ENCODE measurements at places on chromosomes 1 and 21. TPM values are rescaled to one million over a fixed set of nuclear protein-coding genes. Genes with fewer than 3 reads are reported as not detected.
A peak's percentile ranks its signal among the peaks of the same experiment; 100 is the strongest.

- H3K27me3 ChIP-seq = no peaks in the 10 kb centered on the region
- H3K4me1 ChIP-seq = no peaks in the 10 kb centered on the region
- H3K36me3 ChIP-seq = no peaks in the 10 kb centered on the region
- H3K27ac ChIP-seq = no peak overlapping the region
- H3K4me3 ChIP-seq = no peak overlapping the region
- DNase-seq = no peak
Measured at GRCh38 chr1:80593197-80593596, 1207.5 kb upstream of the ADGRL2 start.

DNA sequence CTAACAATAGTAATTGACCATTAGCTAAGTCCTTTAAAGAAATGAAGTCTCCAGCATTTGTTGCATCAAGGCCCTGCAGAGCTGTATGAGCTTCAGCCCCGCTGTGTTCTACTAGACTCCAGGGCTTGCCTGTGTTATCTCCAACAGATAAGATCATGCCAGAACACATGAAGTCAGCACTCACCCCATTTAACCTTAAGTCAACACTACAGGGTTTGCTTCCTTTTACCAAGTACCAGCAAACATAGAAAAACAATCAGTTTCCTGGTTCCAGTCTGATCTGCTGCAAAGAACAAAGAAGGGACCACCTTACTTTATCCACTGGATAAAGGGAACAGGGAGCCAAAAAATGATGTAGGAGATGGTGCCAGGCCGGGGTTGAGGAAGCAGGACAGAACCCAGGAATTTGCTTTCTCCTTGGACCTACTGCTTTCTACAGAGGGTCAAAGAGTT lies 41.3 kb upstream of the ENAH start:
- peaks cover 38% of the 10 kb centered on the region for H3K4me1 ChIP-seq
- H3K4me3 ChIP-seq = no peak overlapping the region
- peak; percentile 54 for DNase-seq
- H3K27ac ChIP-seq = peak overlapping the region; percentile 17

DNA sequence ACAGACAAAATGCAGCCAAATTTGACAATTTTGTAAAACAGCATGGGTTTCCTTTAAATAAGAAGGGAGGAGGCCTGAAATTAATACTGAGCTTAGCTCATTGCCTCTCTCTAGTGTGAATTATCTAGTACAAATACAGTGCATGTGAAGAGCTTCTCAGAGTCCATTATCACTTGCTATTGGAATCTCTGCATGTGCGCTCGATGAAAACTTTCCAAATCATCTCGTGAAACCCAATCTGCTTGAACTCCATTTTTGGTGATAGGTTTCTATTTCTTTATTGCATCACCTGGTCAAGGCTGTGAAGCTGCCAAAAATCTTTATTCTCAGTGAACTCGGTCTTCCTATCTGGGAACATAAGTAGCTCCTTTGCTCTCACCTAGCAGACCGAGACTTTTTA lies 49.5 kb upstream of the LYPLAL1 start:
- H3K36me3 ChIP-seq = no peaks in the 10 kb centered on the region
- H3K27ac ChIP-seq = no peak overlapping the region
- H3K4me1 ChIP-seq = peaks cover 5% of the 10 kb centered on the region
- H3K4me3 ChIP-seq = no peak overlapping the region
- no peak for DNase-seq

- H3K27ac ChIP-seq = peak overlapping the region; percentile 55
- no peaks in the 10 kb centered on the region for H3K27me3 ChIP-seq
- no peak for DNase-seq
Measured at GRCh38 chr1:94322696-94323095, 85.3 kb upstream of the ARHGAP29 start.

DNA sequence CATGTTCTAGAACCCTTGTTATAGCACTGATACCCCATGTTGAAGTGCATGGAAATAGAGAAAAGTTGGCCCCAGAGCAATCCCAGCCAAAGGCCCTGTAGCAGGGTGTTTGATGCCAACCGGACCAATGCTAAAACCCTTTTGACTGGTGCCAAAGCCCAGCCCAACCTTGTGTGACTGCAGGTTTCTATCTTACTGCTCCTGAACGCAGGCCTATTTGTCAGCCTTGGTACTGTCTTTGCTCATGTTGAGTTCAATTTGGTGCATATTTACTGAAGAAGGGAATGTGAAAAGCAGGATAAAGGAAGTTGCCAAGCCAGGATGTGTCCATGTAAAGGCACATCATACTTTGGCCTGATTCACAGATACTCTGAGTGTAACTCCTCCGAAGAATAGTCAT lies 51.7 kb upstream of the NFASC start:
- H3K4me3 ChIP-seq = no peak overlapping the region
- peaks cover 10% of the 10 kb centered on the region for H3K4me1 ChIP-seq
- no peaks in the 10 kb centered on the region for H3K27me3 ChIP-seq

DNA sequence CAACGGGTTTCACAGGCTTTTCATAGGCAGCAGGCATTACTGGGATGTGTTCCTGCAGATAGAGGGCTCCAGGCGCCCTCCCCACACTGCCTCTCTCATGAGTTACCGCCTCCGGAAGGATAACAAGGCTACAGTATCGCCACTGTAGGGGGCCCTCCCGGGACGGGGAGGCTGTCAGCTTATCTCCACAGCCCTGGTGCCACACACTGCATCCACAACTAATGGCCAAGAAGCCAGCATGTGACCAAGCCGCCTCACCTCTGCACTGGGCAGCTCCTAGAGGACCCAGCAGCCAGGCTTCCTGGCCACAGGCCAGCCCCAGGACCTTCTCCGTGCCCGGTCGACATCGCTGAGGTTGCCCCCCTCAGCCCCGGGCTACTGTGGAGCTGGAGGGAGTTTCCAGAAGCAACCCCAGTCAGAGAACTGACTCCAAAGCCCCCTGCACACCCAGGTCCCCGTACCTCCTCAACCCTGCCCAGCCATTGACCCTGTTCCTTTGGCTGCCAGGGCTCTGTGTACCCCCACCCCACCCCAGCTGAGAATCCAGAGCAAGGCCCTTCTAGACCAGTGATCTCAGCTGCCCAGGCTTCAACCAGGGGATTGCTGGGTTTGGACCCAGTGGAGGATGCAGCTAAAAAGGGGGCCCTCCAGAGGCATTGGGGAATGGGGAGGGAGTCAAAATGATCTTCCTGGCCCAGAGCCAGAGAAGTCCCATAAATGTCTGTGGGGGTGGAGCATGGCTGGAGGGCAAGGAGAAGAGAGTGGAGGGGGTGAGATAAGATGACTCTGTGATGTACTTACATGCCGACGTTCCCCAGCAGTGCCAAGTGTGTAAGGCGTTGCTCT lies 45.0 kb downstream of the NEK2 start:
- peaks cover 2% of the 10 kb centered on the region for H3K27me3 ChIP-seq
- no peak overlapping the region for H3K4me3 ChIP-seq
- H3K4me1 ChIP-seq = peaks cover 25% of the 10 kb centered on the region
- H3K36me3 ChIP-seq = no peaks in the 10 kb centered on the region

DNA sequence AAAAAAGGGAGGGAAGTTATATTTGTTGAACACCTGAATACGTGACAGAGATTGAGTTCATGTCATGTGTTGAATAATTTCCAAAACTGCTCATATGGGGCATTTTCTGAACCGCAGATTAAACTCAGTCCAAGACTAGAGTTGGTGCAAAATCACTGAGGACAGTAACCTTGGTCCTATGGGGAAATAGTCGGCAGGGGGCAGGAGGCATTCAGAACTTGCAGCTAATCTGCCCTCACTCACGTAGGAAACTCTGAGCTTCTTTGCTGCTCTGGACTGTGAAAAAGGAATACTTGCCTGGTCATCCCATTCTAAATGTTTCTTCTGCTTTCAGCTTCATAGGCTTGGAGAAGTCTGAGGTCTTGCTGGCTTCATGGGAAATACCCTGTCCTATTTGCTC lies 228.3 kb upstream of the ZP4 start:
- no peaks in the 10 kb centered on the region for H3K36me3 ChIP-seq
- H3K27me3 ChIP-seq = no peaks in the 10 kb centered on the region
- no peak overlapping the region for H3K4me3 ChIP-seq
- no peaks in the 10 kb centered on the region for H3K4me1 ChIP-seq
- no peak for DNase-seq
- no peak overlapping the region for H3K27ac ChIP-seq

GRCh38 chr21:39661740-39662139 lies 49.0 kb downstream of the B3GALT5 start:
- H3K27me3 ChIP-seq = no peaks in the 10 kb centered on the region
- H3K4me1 ChIP-seq = peaks cover 2% of the 10 kb centered on the region
- H3K4me3 ChIP-seq = no peak overlapping the region
- H3K36me3 ChIP-seq = no peaks in the 10 kb centered on the region
- H3K27ac ChIP-seq = no peak overlapping the region

- no peaks in the 10 kb centered on the region for H3K36me3 ChIP-seq
- no peaks in the 10 kb centered on the region for H3K27me3 ChIP-seq
- no peak overlapping the region for H3K27ac ChIP-seq
Measured at GRCh38 chr1:98391175-98391574, 270.3 kb upstream of the SNX7 start.

DNA sequence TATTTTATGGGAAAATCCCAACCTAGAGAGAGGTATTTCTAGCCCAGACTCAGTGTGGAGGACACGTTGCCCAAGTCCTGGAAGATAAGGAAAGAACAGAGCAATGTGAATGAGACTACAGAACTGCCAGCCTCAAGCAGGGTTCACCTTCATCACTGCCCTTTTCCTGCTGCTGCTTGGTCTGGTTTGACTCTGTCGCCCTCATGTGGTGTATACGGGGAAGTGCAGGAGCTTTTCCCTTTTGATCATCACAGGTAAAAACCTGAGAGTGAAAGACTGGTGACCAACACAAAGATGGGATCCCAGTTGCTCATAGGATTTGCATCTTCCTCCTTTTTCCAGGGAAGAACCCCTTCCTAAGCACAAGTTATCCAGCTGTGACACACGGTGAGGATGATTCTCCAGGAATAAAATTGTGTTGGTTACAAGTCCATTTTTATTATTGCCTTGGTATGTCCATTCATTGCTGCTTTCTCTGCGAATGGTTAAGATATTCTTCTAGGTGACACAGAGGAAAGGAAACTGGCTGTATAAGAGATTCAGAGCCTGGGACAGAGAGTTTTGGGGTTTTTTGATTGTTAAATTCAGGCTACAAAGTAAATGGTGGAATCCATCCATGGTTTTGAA lies 89.5 kb upstream of the CD53 start:
- H3K4me3 ChIP-seq = no peak overlapping the region
- H3K27me3 ChIP-seq = peaks cover 4% of the 10 kb centered on the region
- DNase-seq = peak; percentile 63

DNA sequence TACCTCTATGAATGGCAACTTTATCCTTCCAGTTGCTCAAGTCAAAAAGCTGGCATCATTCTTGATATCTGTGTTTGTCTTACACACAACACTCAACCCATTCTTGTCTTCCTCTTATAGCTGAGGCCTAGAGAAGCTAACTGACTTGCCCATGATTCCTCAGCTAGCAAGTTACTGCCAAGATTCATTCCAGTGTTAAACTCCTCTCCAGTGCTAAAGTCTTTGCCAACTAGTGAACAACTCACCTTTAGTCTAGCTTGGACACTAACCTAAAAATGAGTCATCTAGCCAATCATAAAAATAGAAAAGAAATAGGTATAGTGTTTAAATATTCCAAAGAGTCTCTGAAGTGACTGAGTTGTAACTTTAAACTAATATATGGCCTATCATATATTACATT lies 45.6 kb upstream of the RGS2 start:
- H3K4me1 ChIP-seq = peaks cover 12% of the 10 kb centered on the region
- no peaks in the 10 kb centered on the region for H3K36me3 ChIP-seq
- no peak for DNase-seq
- H3K27ac ChIP-seq = no peak overlapping the region
- H3K4me3 ChIP-seq = no peak overlapping the region

GRCh38 chr1:209379280-209379679 lies 204.2 kb upstream of the CAMK1G start:
- no peaks in the 10 kb centered on the region for H3K36me3 ChIP-seq
- no peak for DNase-seq
- H3K4me1 ChIP-seq = no peaks in the 10 kb centered on the region
- H3K27me3 ChIP-seq = no peaks in the 10 kb centered on the region
- no peak overlapping the region for H3K4me3 ChIP-seq

DNA sequence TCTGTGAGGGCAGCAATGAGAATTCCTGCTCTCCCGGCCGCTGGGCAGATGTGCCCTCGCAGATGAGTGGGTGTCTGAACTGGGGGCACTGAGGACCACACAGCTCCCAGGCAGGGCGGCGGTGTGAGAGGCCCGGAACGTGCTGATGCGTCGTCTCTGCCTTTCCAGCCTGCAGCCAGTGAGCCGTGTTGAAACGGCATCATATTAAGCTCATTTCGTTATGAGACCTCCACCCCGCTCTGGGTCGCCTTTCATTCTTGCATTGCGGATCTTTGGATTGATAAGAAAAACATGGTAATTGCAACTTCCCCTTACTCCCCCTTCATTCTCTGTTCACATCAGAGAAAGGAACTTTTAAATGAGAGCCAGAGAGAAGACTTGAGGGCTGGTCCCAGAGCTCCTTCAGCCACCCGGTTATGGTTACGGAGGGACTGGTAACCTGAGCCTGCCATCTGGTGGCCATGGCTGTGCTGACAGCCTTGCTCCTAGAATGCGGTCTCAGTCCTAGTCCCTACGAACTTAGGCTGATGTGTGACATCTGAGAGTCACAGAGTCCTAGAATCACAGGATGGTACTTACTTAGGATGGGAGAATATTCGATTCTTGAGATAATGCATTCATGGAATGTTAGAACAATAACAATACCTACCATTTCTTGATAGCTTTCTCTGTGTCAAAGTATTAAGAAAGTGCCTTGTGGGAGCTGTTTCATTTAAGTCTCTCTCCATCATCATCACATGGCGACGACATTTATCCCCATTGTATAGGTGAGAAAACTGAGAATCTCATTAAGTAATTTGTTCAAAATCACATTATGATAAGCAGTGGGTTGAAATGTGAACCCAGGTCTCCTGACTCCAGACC lies 271.0 kb downstream of the TRABD2B start:
- peaks cover 24% of the 10 kb centered on the region for H3K27me3 ChIP-seq
- no peak overlapping the region for H3K4me3 ChIP-seq
- H3K36me3 ChIP-seq = no peaks in the 10 kb centered on the region

DNA sequence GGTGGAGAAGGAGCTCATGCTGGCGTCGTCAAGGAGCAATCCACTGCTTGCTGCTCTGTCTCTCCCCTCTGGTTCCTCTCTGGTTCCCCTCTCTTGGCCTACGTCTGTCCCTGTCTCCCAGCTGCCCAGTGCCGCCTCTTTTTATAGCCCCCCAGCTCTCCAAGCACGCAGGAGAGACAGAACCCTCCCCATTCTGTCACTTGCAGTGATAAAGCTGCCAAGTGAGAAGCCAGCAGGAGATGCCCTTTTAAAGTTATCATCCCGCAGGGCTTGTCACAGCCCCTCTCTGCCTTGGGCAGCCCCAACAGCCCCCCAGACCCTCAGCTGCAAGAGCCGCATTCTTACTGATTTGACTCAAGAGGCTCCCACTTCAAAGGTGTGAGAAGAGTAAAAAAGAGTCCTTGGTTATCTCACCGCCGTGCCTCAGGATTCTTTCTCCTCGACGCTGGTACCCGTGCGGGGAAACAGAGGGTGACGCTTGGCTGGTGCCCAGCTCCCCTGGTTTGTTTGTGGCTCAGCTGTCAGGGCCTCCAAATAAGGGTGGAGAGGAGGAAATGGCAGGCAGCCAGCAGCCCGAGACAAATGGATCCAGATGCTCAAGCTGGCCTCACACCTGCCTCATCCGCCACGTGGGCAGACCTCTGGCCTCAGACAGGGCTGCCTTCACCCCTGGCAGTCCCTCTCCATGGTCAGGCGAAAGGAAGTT lies at the start of gene NPPA:
NPPA (minus strand) TSS at position 117 of the 706 bp plus-strand sequence; CDS start at position 18, 99 bp downstream.
- H3K36me3 ChIP-seq = no peaks in the 10 kb centered on the region
- no peaks in the 10 kb centered on the region for H3K4me1 ChIP-seq
- DNase-seq = peak; percentile 15
- H3K27ac ChIP-seq = no peak within 1 kb of the TSS

GRCh38 chr21:41602531-41602930 lies 94.6 kb upstream of the TMPRSS2 start:
- no peak overlapping the region for H3K27ac ChIP-seq
- no peaks in the 10 kb centered on the region for H3K4me1 ChIP-seq

ADGRL4 gene
- total RNA-seq = 9.6 TPM

ANGPTL1 gene
- total RNA-seq = 24.3 TPM

RPE65 gene
- total RNA-seq = not detected

SEC16B gene
- 1.5 TPM for total RNA-seq

HAO2 gene
- not detected for total RNA-seq

Measured in lung (tissue), 17 donors.